ENCODE measurements at places on chromosomes 16 and 17. TPM values are rescaled to one million over a fixed set of nuclear protein-coding genes. Genes with fewer than 3 reads are reported as not detected.

PPP1R27 gene
- polyA plus RNA-seq, result 1.5 TPM

DNASE1L2 gene
- 4.9 TPM for polyA plus RNA-seq

TCF25 gene
- polyA plus RNA-seq, result 250 TPM

ARHGDIG gene
- polyA plus RNA-seq, result 35.6 TPM

GAN gene
- 0.68 TPM for polyA plus RNA-seq

TMEM92 gene
- polyA plus RNA-seq, result 0.14 TPM

KCNH4 gene
- 0.14 TPM for polyA plus RNA-seq

CES5A gene
- polyA plus RNA-seq, result not detected

HAS3 gene
- 1.3 TPM for polyA plus RNA-seq
